Tongue (tissue), 3 donors: ENCODE measurements at places on chromosomes 4 and X. TPM values are rescaled to one million over a fixed set of nuclear protein-coding genes. Genes with fewer than 3 reads are reported as not detected.
A peak's percentile ranks its signal among the peaks of the same experiment; 100 is the strongest.

The ADGRG4 gene
- 0.10 TPM for total RNA-seq

- DNase-seq, result peak; percentile 24
Observed at GRCh38 chrX:133939655-133940302, 45.6 kb downstream of the GPC3 start.

DNA sequence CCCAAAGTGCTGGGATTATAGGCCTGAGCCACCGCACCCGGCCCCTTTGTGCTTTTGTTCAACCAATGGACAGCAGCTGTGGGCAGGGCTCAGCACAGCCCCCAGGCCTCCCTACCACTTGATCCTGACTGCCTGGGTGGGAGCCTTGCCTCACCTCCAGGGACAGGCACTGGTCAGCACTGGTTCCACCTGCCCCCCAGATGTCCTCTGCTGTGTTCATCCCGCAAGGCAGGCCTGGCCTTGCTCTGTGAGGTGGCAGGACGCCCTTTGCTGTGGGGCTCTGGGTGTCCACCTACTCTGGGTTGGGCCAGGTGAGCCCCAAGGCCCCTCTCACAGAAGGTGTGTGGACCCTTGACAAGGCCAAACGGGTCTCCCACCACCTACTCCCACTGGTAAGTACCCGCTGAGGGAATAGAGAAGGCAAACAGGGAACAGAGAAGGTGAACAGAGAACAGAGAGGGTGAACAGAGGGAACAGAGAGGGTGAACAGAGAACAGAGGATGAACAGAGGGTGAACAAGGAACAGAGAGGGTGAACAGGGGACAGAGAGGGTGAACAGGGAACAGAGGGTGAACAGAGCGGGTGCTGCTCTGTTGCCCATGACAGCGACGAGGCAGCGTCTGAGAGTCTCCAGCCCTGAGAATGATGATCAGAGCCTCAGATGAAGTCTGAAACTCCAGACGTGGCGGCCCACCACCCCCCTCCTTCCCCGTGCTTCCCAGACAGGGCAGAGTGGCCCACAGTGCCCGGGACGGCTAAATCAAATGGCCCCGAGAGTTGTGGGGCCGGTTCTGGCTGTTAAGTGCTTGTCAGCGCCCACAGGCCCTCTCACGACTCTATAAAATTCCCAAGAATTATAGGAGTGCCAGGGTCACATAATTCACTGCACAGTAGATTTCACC, 55.0 kb upstream of the NKX1-1 start:
- no peak for DNase-seq

- DNase-seq, result no peak
Observed at GRCh38 chr4:108622828-108623227, 2.5 kb downstream of the RPL34 start.

The ADGRG2 gene
- total RNA-seq, result 4.3 TPM

The FAM9B gene
- not detected for total RNA-seq

DNA sequence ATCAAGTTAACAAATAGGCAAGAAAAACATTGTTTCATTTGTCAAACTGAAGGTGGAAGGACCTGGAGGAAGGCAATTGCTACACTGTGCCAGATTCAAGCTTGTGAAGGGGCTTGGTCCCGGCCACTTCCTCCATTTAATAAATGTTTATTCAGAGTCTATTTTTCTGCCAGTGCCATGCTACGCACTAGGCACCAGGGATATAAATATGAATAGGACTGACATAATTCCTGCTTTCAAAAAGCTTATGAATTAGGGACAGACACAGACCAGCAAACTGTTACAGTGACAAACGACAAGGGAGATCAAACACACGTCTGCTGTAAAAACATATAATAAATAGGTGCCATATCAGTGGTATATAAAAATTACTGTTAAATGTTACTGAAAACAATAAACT, 571 bp downstream of the TLR6 start:
- no peak for DNase-seq

GRCh38 chr4:168880811-168881595, 129.1 kb downstream of the CBR4 start:
- DNase-seq, result no peak

DNA sequence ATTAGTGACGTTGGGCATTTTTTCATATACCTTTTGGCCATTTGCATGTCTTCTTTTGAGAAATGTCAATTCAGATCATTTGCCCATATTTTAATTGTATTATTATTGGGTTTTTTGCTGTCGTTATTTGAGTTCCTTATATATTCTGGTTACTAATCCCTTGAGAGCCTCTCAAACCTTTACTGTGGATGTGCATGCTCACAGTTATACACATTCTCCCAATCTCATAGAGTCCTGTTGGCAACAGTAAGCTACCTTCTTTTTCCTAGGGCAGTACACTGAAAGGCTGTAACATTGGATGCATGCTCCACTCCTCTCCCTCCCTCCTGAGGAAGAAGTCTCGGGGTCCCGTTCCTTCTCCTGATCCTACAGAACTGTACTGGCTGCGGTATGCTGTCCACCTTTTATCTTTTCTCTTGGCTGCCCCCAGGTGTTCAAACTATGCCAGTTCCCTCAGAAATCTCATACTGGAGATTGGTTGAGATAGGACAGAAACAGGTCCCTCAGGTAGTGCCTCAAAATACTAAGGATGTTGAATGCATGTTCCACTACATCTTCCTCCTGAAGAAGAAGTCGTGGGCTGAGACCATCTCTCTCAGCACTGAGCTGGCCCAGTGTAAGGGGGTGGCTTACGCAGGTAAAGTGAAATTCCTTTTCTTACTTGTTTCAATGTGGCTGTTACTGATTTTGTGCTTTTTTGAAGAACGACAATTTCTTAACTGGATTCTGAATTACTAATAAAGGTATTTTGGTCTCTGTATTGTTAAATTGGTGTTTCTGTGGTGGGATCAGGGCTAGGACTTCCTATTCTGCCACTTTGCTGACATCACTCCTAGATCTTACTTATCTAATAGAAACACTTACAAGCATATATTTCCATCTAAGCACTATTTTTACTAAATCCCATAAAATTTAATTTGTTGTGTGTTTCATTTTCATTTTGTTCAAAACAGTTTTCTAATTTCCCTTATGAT, 145.4 kb upstream of the HUWE1 start:
- DNase-seq, result peak; percentile 15

DNA sequence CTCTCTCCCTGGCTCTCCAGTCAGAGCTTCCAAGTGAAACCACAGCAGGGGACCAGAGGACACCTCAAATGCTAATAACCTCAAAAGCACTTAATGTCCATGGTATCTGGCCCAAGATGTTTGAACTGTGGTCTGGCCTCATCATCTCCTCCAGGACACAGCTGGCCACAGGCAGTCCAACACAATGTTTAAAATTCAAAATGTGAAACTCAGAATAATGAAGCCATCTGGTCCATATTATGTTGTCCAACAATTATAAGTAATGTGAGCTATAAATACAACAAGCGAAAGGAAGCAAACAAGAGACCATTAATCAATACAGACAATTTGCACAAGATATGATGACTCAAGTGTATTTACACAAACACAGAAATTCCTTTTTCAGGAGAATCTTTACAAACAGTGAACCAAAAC, 90.7 kb upstream of the S100G start:
- DNase-seq, result peak; percentile 0
